ENCODE measurements at places on chromosomes 12 and 14. TPM values are rescaled to one million over a fixed set of nuclear protein-coding genes. Genes with fewer than 3 reads are reported as not detected.

Gene CDH24
- total RNA-seq, result 3.3 TPM

Gene BCL7A
- total RNA-seq, result 1.8 TPM

Gene SRGAP1
- total RNA-seq, result 45.5 TPM

Gene TCL1B
- total RNA-seq, result not detected

Gene IL22
- not detected for total RNA-seq

Gene MRPL42
- total RNA-seq, result 32.6 TPM

Gene TMTC1
- 96.2 TPM for total RNA-seq

Data from subcutaneous preadipocyte (primary cell).